ENCODE measurements at places on chromosomes 5 and 9. TPM values are rescaled to one million over a fixed set of nuclear protein-coding genes. Genes with fewer than 3 reads are reported as not detected.

IL31RA gene
- not detected for total RNA-seq

- no peak overlapping the region for H3K4me3 ChIP-seq
- H3K4me1 ChIP-seq: peaks cover 52% of the 10 kb centered on the region
- DNase-seq: no peak
- H3K27ac ChIP-seq: peak overlapping the region; percentile 31
These were observed 4.9 kb downstream of the HINT1 start for GRCh38 chr5:131160134-131160533.

- H3K36me3 ChIP-seq: peaks cover 94% of the 10 kb centered on the region
- peak overlapping the region; percentile 84 for H3K27ac ChIP-seq
- H3K4me1 ChIP-seq: peaks cover 93% of the 10 kb centered on the region
- peak overlapping the region; percentile 40 for H3K4me3 ChIP-seq
These were observed 12.2 kb downstream of the AKNA start for GRCh38 chr9:114375386-114376175.

GRCh38 chr5:172687940-172688339 is 46.9 kb downstream of the NEURL1B start:
- H3K36me3 ChIP-seq: no peaks in the 10 kb centered on the region
- H3K4me1 ChIP-seq: peaks cover 25% of the 10 kb centered on the region
- H3K27me3 ChIP-seq: peaks cover 6% of the 10 kb centered on the region
- DNase-seq: no peak
- H3K4me3 ChIP-seq: no peak overlapping the region

- H3K4me3 ChIP-seq: peak overlapping the region; percentile 74
- peaks cover 8% of the 10 kb centered on the region for H3K36me3 ChIP-seq
- H3K27ac ChIP-seq: peak overlapping the region; percentile 85
These were observed 27.7 kb upstream of the SSBP2 start for GRCh38 chr5:81778642-81779041.

B4GALT1 gene
- total RNA-seq: 28.5 TPM

GRCh38 chr9:118305331-118305730 is 601.1 kb downstream of the TLR4 start:
- DNase-seq: no peak
- no peaks in the 10 kb centered on the region for H3K27me3 ChIP-seq
- no peaks in the 10 kb centered on the region for H3K4me1 ChIP-seq
- no peak overlapping the region for H3K27ac ChIP-seq
- H3K36me3 ChIP-seq: no peaks in the 10 kb centered on the region

GRCh38 chr9:131387394-131387793 is 6.5 kb upstream of the PRRC2B start:
- H3K4me3 ChIP-seq: no peak overlapping the region
- H3K27ac ChIP-seq: no peak overlapping the region
- H3K4me1 ChIP-seq: peaks cover 4% of the 10 kb centered on the region

MARVELD2 gene
- total RNA-seq: 0.26 TPM

DNA sequence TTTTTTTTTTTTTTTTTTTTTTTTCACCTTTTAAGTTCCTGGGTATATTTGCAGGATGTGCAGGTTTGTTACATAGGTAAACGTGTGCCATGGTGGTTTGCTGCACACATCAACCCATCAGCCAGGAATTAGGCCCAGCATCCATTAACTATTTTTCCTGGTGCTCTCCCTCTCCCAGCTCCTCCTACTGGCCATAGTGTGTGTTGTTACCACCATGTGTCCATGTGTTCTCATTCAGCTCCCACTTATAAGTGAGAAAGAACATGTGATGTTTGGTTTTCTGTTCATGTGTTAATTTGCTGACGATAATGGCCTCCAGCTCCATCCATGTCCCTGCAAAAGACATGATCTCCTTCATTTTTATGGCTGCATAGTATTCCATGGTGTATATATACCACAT is 350.5 kb downstream of the MAN2A1 start:
- no peak overlapping the region for H3K27ac ChIP-seq
- no peaks in the 10 kb centered on the region for H3K4me1 ChIP-seq
- H3K27me3 ChIP-seq: no peaks in the 10 kb centered on the region
- no peak for DNase-seq
- H3K4me3 ChIP-seq: no peak overlapping the region

- H3K27me3 ChIP-seq: no peaks in the 10 kb centered on the region
- H3K27ac ChIP-seq: no peak overlapping the region
- H3K4me1 ChIP-seq: peaks cover 13% of the 10 kb centered on the region
- peaks cover 13% of the 10 kb centered on the region for H3K36me3 ChIP-seq
- no peak for DNase-seq
- no peak overlapping the region for H3K4me3 ChIP-seq
These were observed 87.5 kb downstream of the CAMK4 start for GRCh38 chr5:111311666-111312065.

FOXE1 gene
- total RNA-seq: 0.08 TPM

DNA sequence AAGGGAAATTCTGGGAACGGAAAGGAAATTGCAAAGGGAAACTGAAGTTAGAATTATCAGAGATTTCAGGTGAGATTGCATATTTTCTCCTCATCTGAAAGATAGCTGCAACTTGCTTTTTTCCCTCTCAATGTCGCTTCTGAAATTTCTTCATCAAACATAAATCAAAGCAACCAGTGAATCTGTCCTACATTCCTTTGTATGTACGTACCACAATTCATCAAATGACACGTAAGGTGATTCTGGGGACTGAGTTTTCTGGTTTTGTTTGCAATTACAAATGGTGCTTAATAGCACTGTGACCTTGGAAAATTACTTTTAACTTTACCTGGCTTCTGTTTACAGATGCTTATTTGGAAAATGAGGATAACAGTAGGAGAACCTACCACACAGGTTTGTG is 21.9 kb upstream of the CNOT6 start:
- H3K4me3 ChIP-seq: no peak overlapping the region
- no peaks in the 10 kb centered on the region for H3K4me1 ChIP-seq
- H3K27ac ChIP-seq: no peak overlapping the region
- H3K36me3 ChIP-seq: no peaks in the 10 kb centered on the region
- peaks cover 4% of the 10 kb centered on the region for H3K27me3 ChIP-seq

Measured in activated CD8-positive, alpha-beta T cell treated with anti-CD3 and anti-CD28 coated beads, Interleukin-2, amount 10 ng/mL, durations not matched to agents 7 days and 5 days (primary cell).